ENCODE measurements at places on chromosomes 5 and 9.

- DNase-seq = no peak
Measured at GRCh38 chr9:131613921-131614320, 68.6 kb downstream of the PRRT1B start.

DNA sequence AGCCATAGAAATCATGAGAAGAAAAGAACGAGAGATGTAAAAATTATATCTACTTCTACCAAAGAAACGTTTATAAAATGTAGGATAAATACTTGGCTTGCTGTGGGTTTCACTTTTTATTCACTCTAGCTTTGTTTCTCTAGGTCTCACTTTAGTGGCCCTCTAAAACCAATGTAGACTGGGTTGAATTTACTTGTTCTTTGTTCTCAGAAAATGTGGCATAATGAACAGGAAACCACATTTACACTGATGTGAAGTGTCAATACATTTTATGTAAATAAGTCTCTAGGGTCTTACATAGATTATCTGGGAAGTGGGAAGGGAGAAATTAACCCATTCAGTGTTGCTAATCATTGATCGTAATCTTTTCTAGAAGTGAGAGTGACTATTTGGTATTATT lies 58.9 kb downstream of the PLPPR1 start:
- no peak for DNase-seq

DNA sequence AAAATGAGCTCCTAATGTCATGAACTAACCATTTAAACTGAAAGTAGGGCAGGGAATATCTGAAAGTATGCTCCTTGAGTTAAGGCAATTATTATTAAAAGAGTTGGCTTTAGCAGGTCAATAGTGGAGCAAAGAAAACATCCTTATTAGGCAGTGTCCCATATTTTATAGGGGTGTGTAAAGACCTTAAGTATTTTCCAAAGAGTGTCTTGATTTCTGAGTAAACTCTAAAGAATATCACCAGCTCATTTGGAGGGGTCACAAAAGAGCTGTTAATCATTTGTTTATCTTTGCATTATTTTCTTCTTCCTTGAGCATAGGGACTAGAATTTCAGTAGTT lies 109.3 kb downstream of the MUSK start:
- no peak for DNase-seq

GRCh38 chr5:152259702-152260101 lies 145.4 kb downstream of the NMUR2 start:
- DNase-seq = no peak

DNA sequence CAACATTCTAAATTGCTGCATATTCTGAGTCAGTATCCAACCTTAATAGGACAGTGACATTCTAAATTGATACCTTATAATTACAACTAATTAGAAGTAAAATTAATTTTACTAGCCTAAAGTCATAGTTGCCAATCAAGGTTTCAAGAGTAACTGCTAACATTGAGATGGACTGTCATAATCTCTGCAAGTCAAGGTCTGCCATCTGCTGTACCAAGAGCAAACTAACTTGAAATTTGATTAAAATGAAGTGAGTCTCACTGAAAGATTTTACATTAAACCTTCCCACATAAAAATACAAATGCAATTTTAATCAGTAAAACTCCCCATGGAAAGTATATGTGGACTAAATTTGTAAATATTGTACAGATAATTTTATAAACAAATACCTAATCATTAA lies 235.3 kb downstream of the PRDM9 start:
- DNase-seq = no peak

DNA sequence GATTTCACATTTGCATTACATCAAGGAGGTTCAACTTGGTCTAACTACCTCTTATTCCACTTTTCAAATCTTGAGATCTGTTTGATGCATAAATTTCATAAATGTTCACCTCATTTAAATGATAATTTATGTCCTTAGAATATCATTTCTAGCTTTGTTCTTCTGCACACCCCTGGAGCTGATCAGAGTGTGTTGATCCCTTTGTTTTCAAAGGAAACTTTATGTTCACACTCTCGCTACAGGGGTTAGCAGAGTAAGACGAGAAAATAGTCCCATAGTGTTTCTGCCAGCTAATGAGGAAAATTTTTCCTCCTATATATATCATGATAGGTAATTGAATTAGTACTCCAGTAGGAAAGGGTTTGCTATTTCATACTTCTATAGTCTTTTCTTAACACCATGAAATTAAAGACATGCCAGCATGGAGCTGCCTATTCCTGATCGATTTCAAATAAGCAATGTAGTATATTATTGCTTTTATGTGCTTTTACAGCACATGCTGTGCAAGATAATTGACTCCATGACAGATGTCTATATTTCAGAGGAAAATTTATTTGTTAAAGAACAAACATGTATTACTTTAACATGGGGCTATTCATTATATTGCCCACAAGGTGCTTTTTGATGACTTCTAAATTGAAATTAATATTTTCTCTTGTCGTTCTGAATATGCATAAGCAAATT lies 4.8 kb upstream of the PAM start:
- DNase-seq = no peak

DNA sequence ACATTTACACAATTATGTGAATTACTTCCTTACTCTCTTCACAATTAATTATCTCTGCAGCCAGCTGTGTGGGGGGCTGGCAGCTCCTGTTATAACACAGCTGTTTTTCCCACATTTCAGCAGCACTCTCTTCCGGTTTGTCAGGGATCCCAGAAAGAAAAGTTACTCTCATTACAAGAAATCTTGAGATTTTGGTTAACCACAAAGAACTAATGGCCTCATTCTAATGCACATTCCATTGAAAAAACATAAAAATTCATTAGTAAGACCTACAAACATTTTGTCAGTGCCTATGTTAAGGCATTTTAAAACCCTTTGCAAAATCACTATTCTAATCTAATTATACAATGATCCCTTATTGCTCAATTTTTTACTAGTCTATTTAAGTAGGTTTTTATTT lies 64.1 kb downstream of the PDE4D start:
- no peak for DNase-seq

DNA sequence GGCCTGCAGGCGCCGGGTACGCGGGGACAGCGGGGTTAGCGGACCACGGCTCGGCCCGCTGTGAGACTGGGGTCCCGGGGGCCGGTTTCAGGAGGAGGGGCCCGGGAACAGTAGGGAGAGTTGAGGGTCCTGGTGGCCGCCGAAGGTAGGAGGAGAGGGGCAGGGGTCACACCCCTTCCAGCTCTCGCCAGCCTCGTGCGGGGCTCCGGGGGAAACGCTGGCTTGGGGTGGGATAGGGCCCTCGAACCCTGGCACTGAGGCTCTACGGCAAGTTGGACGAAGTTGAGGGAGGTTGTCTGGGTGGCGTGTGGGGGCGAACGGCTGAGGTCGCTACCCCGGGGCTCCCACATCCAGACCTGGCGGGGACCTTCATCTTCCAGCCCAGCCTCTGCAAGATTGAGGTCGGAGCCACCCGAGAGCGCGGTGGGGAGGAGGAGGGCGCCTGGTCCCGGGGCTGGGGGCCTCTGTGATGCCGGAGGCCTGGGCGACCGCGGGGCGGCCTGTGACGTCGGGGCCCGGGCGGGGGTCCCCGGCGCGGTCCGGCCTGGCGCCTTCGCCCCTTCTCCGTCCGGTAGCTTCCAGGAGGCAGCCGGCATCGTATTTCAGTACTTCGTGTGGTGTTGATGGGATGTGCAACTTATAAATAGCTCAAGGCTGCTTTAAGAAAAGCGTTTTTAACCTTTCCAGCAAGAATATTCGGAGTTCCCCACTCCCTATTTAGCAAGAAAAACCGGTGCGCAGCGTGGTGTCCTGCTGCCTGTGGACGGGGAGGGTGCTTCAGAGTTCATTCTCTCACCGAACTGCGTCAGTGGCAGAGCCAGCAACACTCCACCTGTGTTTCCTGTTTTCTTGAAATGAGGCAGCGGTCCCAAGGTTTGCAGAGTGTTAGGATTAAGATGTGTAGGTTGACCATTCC lies 902 bp downstream of the HABP4 start:
- peak; percentile 51 for DNase-seq

- no peak for DNase-seq
Measured at GRCh38 chr5:59517926-59518585, 375.5 kb downstream of the PDE4D start.

- no peak for DNase-seq
Measured at GRCh38 chr9:121987314-121987713, 105.8 kb downstream of the TTLL11 start.

- no peak for DNase-seq
Measured at GRCh38 chr5:79008362-79008761, 23.3 kb upstream of the ARSB start.

- peak; percentile 57 for DNase-seq
Measured at GRCh38 chr5:11904265-11904906, at the start of gene CTNND2. CTNND2 (minus strand) TSS chr5:11904446; CDS start chr5:11903853, 593 bp downstream.

DNA sequence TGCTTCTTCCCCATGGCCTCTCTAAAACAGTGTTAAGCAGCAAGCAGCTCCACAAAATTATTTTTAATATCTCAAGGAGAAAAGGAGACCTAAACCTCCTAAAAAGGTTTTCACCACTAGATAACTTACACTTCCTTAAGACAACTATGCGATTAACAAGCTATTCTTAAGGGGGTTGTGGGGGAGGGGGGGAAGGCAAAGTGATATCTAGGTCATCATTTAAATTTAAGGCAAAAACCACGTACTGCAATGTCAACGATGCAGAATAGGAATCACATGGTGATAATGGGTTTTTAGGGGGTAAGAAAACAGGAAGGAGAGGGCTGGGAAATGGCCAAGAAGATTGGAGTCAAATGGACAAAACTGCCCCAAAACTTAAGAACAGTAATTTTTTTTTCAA lies 32.6 kb downstream of the CSNK1A1 start:
- DNase-seq = no peak

DNA sequence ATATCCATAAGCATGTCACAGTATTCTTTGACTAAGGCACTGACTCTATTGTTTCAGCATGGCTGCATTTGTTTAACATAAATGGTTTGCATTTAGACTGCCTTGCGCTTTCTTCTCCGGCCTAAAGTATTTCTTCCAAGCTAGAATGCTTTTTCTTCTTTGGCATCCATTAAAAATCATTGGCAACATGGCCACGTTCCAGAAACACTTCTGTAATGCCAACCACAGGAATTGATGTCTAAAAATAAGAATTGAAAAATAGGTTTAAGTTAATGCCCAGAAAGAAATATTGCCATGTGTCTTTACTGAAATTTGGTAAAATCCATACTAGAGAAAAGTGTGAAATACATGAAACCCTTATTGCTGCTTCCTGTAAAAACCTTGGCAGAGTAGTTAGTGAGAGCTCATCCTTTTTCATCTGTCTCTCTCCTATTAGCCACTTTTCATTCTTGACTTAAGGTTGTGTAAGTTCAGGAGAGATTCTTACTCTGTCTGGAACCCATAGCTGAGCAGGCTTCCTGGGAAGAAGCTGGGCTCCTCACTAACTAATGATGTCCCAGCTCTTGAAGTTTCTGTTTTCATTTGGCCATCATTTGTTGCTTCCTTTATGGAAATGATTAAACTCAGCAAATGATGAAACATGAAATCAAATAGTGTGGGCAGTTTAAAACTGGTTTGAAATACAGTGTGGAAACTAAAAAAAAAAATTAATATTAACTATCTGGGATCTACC lies 58.2 kb upstream of the RPS23 start:
- no peak for DNase-seq

- DNase-seq = no peak
Measured at GRCh38 chr9:89139455-89139854, 39.2 kb downstream of the SHC3 start.

DNA sequence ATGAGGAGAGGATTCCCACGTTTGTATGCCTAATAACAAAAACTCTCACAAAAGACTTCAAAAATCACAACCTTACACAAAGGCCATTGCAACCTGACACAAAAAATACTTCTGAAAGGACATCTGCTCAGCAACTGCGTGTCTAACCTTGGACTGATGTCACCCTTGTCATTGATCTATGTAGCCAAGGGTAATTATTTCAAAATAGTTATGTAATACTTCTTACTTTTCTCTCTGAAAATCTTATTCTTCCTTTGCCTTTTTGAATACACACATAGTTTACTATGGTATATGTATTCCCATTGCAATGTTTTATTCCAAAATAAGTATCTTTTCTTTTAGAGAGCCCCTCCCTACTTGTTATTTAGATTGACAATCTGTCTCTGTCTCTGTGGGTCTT lies 355.3 kb downstream of the MSX2 start:
- no peak for DNase-seq

DNA sequence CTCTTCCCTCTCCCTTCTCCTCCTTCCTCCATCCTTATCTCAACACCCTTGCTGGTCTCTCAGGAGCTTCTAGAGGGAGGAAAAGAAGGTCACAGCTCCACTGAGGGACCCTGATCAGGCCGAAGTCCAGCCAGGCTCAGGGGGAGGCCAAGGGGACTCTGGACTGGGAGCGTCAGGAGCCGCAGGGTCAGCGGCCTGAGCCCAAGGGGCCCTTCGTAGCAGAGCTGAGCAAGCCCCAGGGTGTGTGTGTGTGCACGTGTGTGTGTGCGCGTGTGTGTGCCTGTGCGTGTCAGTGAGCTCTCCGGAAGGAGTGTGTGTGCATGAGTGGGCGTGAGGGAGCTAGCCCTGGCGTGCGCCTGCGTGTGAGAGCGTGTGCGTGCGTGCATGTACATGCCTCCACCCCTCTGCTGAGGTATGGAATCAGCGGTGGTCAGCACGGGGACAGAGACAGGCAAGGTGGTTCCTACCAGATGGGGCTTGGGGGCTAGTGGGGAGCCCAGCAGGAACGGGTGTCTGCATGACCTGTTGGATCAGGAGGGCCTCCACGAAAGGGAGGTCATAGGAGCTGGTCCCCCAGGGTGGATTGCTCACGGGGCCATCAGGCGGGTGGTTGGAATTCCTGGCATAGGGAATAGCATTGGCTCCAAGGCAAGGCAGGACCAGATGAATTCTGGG lies 10.0 kb upstream of the AGPAT2 start:
- no peak for DNase-seq

DNA sequence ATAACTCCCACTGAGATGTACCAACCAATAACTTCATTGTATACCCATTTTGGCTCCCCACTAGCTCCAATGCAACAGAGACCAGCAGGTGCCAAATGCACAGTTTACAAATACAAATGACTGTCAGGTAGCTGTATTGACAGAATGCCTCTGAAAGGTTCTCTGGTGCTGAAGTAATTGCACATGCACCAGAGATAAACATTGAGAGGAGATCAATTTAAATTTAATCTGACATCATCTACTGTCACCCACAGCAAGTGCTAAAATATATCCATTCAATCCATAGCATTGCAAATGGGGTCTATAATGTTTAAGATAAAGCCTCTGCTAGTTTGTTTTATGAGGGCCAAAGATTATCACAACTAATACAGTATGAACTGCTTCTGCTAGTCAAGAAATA lies 80.2 kb downstream of the STX17 start:
- no peak for DNase-seq

DNA sequence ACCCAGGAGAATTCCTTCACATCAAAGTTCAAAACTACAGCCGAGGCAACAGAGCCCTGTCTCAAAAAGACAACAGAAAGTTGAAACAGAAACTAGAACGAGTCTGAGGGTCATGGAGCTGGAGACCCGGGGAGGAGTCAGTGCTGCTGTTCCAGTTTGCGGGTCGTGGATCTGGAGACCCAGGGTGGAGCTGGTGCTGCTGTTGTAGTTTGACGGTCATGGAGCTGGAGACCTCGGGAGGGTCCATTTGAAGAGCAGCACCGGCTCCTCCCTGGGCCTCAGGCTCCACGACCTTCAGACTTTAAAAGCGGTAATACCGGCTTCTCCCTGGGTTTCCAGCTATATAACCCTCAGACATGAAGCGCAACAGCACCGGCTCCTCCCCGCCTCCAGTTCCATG lies 13.0 kb upstream of the LCN15 start:
- DNase-seq = no peak

GRCh38 chr9:76338418-76338817 lies 55.8 kb downstream of the RFK start:
- DNase-seq = no peak
